ENCODE measurements at places on chromosomes 12 and 14.
A peak's percentile ranks its signal among the peaks of the same experiment; 100 is the strongest.

GRCh38 chr14:79197516-79197915 is 1013.8 kb downstream of the DIO2 start:
- no peak for DNase-seq

GRCh38 chr12:121955258-121956237 is 37.2 kb downstream of the CFAP251 start:
- DNase-seq = peak; percentile 26

DNA sequence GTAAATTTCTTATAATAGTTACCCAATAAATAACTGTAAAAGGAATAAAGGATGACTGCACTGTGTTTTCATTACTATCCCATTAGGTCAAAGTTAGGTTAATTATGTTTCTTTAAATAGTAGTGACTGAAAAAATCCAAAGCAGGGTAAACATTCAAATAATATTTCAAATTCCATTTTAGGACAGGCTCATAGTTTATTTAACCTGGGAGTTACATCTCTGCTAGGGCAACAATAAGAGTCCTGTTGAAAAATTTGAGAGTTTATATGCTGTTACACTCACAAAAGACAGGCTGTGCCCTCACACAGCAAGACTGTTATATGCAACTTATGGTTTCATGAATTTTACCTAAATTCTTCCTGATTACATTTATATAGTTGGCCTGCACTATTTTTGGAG is 8.0 kb downstream of the ERP27 start:
- DNase-seq = no peak

DNA sequence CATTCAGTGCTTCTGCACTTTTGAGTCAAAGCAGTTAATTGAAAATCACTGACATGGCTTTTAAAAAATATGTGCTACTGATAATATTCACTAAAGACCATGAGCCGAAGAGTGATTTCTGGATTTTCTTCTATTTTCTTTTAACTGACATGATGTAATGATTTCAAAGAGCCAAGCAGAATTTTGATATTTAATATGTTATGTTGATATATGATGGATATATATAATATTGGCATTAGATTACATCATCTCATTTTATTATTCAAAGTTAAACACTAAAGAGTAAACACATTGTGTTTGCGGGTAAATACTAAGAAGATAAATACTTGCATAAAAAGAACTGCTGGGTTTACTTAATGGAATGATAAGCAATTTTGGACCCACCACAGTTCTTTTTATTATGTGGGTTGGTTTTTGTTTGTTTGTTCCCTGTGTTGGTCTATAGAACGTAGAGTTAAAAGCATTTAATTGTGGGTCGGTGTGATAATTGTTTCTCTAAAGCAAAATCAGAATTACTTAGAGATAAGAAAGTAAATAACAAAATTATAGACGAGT is 692 bp downstream of the SPIC start:
- DNase-seq = no peak

GRCh38 chr14:91207008-91207407 is 37.5 kb downstream of the GPR68 start:
- DNase-seq = no peak

DNA sequence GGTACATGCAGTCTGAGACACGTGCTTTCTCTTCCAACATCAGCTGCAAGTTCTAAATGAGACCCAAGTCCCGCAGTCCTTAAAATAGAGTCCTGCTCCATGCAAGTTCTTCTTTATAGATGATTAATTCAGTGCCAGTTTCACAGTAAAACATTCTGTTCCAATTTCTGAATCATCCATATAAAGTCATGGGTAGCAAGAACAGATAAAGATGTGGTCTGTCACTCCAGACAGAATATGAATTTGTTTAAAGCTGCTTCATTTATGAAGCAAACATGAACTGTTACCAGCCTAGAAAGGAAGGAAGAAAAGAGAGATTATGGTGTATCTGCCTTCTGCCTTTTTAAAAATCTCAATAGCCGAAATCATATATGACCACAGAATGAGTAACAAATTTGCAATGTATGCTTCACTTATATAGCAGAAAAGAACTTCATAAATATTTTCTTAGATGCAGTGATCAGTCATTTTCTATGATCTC is 83.3 kb downstream of the KITLG start:
- no peak for DNase-seq

DNA sequence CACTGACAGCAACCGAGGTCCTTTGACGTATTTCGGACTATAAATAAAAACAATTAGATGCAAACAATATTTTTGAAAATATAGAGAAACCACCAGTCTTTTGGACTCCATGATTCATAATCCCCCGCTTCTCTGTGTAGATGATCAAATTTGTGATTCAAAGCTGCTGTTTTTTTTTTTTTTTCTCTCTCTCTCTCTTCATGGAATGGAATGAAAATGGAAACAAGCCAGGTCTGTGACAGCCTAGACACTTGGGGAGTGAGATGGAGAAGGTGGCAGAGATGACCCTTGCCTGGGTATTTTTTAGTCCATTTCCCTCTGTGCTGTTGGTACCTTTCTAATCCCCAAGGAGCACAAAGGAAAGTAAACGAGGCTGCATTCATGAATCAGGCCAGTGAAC is 248.5 kb downstream of the GLT1D1 start:
- DNase-seq = no peak

DNA sequence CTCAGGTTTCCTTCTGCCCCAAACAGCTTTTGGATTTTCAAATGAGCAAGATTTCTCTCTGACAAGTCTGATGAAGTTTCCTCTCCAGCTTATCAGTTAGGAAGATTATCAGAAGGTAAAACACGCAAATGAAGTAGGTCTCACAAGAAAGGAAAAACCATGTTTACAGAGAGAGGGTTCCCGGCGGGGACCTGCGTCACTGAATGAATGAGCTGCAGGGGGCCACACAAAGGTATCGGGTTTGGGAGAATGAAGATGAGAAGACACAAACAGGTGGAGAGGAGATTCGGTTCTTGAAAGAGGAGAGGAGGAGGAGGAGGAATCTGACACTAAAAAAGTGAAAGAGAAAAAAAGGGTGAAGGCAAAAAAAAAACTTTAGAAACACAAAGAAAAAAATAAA is 208.6 kb downstream of the CALM1 start:
- no peak for DNase-seq

- DNase-seq = no peak
These were observed 1.7 kb downstream of the PRMT8 start for GRCh38 chr12:3492793-3493042.

DNA sequence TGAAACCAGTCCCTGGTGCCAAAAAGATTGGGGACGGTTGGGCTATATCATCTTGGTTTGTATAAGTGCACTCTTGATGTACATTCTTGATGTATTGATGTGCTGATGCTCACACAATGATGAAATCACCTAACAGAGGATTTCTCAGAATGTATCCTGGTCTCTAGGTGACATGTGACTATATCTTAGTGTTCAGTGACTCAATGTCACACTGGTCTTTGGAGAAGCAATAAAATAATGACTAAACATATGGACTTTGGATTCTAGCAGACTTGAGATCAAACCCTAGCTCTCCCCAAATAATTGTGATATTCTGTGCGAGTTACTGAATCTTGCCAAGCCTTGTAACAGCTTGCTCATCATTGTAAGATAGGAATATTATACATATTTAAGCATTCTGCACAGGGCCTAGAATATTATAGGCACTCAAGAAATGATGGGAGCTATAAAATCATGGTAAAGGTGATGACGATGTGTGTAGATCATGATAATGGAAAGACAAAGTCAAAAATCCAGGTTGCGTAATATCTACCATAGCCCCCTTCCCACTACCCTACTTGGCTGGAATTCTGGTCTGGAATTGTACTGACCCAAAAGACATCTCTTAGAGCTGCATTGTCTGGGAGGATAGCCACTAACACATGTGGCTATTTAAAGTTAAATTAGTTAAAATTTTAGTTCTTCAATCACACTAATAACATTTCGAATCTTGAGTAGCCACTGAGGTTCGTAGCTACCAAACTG is 117.6 kb upstream of the PWP1 start:
- DNase-seq = no peak

- no peak for DNase-seq
These were observed 85.3 kb downstream of the SAMD4A start for GRCh38 chr14:54652188-54652587.

DNA sequence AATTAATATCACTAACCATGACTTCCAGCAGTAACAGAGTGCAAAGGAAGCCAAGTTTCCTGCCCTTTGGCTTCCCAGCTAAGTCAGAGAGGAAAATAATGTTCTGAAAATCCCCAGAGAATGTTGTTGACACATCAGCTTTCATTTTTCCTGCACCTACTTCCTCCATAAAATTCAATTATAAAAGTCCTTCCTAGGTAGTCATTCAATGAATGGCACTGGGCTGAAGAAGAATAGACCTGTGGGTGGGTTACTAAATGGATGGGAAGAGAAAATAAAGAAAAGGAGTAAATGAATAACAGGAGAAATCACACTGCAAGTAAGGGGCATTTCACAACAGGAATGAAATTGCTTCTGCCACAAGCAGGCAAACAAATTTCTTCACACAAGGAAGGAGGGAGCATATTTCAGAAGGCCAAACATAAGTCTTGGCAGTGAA is 73.2 kb upstream of the MDM1 start:
- no peak for DNase-seq

- peak; percentile 5 for DNase-seq
These were observed 84.6 kb upstream of the CCDC196 start for GRCh38 chr14:66401449-66402095.

GRCh38 chr12:33876618-33877017 is 145.7 kb upstream of the ALG10 start:
- no peak for DNase-seq

- no peak for DNase-seq
These were observed 21.0 kb upstream of the RIC8B start for GRCh38 chr12:106753526-106753925.

DNA sequence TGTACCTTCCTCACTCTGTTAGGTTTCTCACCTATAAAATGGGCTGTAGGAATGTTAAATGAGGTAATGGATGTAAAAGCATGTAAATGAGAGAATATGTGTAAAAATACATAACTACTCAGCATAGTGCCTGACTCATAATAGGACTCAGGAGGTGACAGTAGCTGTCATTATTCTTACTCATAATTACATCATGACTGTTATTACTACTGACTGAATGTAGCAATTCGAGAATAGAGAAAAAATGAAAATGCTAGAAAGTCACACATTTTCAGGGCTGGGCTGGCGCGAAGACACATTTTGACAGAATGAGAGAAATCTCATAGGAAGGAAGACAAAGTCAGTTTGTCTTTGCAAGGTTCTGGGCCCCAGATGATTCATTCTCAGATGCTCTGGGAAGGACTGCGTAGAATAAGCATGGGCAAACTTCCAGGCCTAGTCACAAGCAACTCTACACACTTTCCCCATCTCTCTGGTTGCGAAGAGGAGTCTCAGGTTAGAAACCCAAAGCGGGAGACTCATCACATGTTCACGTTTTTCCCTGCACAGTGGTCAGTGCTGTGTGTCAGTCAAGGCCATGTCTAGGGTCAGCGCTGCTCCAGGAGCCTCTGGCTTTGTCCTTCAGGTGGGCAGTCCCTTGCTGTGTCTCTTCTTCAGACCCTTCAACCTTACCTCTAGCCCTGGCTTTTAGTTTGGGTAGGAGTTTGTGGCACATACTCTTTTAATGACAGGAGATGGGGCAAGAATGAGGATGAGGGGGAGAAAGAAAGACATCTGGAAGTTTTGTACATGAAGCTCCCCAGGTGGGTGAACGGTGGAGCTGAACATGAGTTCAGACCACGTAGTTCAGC is 8.4 kb downstream of the GPRC5A start:
- DNase-seq = no peak

GRCh38 chr14:73457041-73457923 is 1.1 kb downstream of the NUMB start:
- DNase-seq = peak; percentile 44

DNA sequence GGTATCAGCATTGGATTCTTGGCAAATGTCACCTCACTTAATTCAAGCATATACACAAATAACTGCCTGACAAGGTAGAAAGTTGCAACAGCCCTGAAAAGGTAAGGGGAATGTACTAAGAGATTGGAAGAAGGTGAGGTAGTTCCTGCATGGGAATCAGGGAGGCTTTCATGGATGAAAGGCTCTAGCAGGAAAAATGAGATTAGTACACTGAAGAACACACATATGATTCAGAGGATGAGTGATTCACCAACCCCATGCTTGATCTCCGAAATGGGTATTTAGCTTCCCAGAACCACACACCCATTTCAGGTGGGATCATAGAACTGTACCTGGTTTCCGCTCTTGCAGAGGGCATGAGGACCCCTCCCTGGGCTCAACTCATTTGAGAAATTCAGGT is 65.8 kb downstream of the PAH start:
- DNase-seq = no peak

DNA sequence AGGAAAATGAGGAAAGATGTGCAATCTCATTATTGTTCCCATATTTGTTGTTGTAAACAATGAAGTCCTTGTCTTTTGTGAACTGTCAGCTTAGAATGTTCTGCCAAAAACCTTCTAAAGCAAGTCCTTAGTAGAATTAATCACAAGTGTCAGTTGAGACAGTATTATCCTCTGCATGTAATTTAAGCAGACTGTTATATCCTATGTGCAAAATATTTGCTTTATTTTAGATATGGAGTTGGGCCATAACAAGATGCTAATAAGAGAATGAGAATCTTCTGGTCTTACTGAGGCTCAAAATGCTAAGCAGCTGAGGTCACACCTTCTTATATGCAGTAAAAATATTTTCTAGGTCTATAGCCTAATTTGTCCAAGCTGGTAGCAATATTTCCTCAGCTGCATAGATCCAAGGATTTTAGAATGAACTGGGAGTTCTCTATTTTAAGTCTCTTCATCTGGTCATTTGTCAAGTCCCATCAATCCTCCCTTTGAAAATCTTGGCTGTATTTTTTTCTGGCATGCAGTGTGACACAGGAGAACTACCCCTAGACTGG is 222.3 kb upstream of the NAV3 start:
- no peak for DNase-seq

- DNase-seq = no peak
These were observed 44.6 kb upstream of the KITLG start for GRCh38 chr12:88624911-88625310.

DNA sequence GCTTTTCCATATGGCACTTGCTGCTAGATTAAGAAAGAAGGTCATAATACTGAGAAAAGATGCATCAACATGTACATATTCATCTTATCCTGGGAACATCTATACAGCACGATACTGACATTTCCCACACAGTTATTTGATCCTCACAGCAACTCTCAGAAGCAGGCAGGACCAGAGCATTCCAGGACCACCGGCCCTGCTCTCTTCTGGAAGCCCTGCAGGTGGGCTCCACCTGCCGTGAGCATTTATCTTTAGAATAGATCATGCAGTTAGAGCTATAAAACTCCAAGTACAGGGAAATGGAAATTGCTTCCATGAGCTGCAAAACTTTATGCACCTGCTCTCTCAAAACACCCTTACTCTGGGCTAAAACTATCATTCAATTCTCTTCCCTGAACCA is 5.5 kb upstream of the BDKRB1 start:
- no peak for DNase-seq
